HuH-7 (cell line): ENCODE measurements at places on chromosomes 2 and 18.

DNA sequence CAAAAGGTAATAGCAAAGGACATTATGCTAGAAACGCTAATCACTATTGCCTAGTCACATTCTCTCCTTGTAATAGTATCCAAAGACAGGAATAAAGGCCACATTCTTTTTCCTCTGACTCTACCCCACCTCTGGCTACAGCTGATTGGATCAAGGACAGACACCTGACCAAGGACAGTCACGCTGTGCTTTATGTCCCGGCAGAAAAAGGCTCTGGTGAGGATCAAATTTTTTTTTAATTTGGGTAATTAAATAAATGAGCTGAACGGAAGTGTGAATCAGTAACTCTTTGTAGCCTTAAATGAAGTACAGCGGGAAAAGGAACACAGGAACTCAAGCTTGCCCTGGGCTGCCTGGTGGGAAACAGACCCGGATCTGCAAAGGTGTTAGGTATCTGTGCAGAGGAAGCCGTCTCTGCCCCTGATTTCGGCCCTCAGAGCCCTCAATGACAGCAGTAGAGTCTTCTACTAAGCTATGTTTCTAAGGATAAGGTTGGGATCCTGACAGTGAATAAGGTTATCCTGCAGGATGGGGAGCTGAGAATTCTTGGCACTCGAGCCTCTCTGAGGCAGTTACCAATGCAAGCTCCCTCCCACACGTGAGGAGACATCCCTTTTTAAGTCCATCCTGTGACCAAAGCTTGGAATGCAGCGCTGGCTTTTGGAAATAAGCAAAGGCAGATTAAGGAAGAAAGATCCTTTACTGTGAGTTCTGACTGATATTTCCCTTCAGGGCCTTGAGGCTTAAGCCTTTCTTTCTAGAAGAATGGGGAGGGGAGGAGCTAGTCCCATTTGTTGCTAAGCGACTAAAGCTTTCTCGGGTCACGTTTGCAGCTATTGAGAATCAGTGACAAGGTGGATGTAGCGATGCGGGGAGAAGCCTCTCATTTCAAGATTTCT lies 37.8 kb upstream of the IKZF2 start:
- no peak for DNase-seq

- DNase-seq: no peak
Observed at GRCh38 chr2:208320686-208321085, 54.6 kb downstream of the PIKFYVE start.

DNA sequence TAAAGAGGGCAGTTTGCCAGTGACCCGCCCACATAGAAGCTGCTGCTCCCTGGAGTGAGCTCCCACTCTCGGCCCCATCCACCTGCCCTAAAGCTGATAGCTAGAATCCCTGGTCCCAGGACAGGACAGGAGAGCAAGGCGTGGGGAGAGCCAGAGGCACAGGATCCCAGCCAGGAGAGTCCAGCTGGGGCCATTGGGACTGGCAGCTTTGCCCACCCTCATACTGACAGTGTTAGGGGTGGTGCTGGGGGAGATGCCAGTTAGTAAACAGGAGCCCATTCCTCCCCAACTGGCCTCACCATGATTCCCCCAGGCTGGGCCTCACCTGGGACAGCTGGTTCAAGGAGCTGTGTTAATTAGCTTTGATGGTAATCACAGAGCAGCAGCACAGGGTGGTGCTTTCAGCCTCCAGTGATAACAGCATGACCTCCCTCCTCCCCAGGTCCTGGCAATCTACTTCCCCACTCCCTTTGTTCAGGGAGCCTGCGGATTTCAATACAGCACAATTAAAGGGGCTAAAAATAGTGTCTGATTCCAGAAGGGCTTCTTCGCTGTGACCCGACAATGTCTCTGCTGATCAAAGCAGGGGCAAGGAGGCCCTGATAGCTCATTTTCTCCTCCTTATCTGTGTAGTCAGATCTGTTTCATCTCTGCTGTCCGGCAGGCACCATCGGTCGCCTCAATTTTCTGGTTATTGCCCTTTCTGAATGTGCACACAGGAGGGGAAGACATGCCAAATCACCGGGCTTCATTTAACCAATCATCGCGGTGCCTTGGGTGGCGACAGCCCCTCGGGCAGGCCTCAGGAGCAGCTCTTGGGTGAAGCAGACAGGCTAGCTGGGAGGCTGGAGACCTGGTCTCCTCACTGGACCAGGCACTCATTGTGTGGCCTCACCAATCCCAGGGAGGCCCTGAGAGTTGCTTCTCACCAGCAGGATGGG lies 119.9 kb upstream of the TEX51 start:
- no peak for DNase-seq

- no peak for DNase-seq
Observed at GRCh38 chr2:20444993-20445910, 1.6 kb upstream of the RHOB start.
